ENCODE measurements at places on chromosomes 1 and 21. TPM values are rescaled to one million over a fixed set of nuclear protein-coding genes. Genes with fewer than 3 reads are reported as not detected.

NBPF10 gene
- total RNA-seq, result 1.7 TPM

COL11A1 gene
- 0.07 TPM for total RNA-seq

PGLYRP3 gene
- total RNA-seq, result 4.7 TPM

GIPC2 gene
- 0.50 TPM for total RNA-seq

CBR3 gene
- 0.50 TPM for total RNA-seq

USH2A gene
- not detected for total RNA-seq

RGS1 gene
- total RNA-seq, result not detected

GLMP gene
- total RNA-seq, result 28.6 TPM

TMOD4 gene
- total RNA-seq, result not detected

RGS13 gene
- not detected for total RNA-seq

CELA2B gene
- total RNA-seq, result not detected

KRTAP19-1 gene
- total RNA-seq, result not detected

VCAM1 gene
- total RNA-seq, result not detected

RAD54L gene
- 0.28 TPM for total RNA-seq

SPTA1 gene
- not detected for total RNA-seq

NBPF20 gene
- 2.4 TPM for total RNA-seq

POU3F1 gene
- under 0.01 TPM for total RNA-seq

OR2M3 gene
- not detected for total RNA-seq

GSTM5 gene
- total RNA-seq, result not detected

RUNX3 gene
- 0.34 TPM for total RNA-seq

FCAMR gene
- not detected for total RNA-seq

PRR9 gene
- 2.1 TPM for total RNA-seq

ETV3L gene
- total RNA-seq, result not detected

FHAD1 gene
- 0.14 TPM for total RNA-seq

SPATC1L gene
- total RNA-seq, result 6.6 TPM

KRTAP21-2 gene
- not detected for total RNA-seq

DRAXIN gene
- under 0.01 TPM for total RNA-seq

MIXL1 gene
- not detected for total RNA-seq

HSPG2 gene
- total RNA-seq, result 521 TPM

BARHL2 gene
- total RNA-seq, result not detected

SEMA4A gene
- 3.8 TPM for total RNA-seq

KCNN3 gene
- total RNA-seq, result not detected

LCE1D gene
- total RNA-seq, result not detected

AQP10 gene
- 0.14 TPM for total RNA-seq

IQGAP3 gene
- 0.07 TPM for total RNA-seq

LMOD1 gene
- not detected for total RNA-seq

AHDC1 gene
- total RNA-seq, result 19.1 TPM

KCTD3 gene
- total RNA-seq, result 49.0 TPM

MYBPH gene
- not detected for total RNA-seq

ZFP69 gene
- 4.6 TPM for total RNA-seq

SH2D2A gene
- total RNA-seq, result 2.1 TPM

ZBTB8A gene
- total RNA-seq, result 10.6 TPM

INKA2 gene
- total RNA-seq, result 4.2 TPM

CELA2A gene
- not detected for total RNA-seq

KIF17 gene
- total RNA-seq, result 1.7 TPM

SPRR3 gene
- total RNA-seq, result 67.3 TPM

ECM1 gene
- total RNA-seq, result 7.0 TPM

DUSP23 gene
- total RNA-seq, result 29.4 TPM

ANGPTL3 gene
- total RNA-seq, result not detected

CASQ2 gene
- 0.07 TPM for total RNA-seq

PPFIA4 gene
- 3.1 TPM for total RNA-seq

TDRD10 gene
- total RNA-seq, result not detected

CD53 gene
- total RNA-seq, result not detected

FCGR1A gene
- not detected for total RNA-seq
